Large intestine (tissue), 12 donors: ENCODE measurements at places on chromosomes 12 and 14. TPM values are rescaled to one million over a fixed set of nuclear protein-coding genes. Genes with fewer than 3 reads are reported as not detected.

DNA sequence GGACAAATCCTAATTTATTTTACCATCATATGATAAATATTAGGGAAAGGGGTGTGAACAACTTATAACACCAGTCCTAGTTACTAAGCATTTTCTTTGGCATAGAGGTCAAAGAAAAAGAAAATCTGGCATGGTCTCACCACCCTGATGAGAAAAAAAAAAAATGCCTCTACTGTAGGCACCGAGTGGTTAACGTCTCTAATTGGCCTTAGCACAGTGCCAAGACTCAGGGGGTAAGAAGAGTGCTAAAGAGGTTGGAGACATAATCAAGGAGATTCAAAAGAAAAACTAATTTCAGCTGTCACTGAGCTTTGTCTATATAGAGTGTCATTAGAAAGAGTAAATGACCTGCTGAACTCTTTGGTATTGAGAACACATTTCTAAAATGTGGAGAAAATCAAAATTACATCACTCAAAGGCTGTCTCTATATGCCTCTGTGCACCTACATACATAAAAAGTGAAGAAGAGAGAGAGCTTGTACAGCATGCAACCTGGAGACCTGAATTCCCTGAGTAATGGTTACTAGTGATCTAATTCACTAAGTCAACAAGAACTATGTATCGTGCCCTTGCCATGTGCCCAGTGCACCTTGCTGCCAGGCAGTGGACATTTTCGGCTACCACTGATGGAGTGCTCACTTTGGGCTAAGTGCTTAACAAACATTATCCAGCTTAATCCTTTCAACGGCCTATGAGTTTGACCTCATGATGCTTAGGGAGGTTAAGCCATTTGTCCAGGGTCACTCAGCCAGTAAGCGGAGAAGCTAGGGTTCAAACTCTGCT lies 113.8 kb upstream of the G2E3 start:
- H3K36me3 ChIP-seq, result no peaks in the 10 kb centered on the region
- H3K27me3 ChIP-seq, result no peaks in the 10 kb centered on the region
- no peak overlapping the region for H3K4me3 ChIP-seq
- no peak for DNase-seq
- H3K27ac ChIP-seq, result no peak overlapping the region
- no peaks in the 10 kb centered on the region for H3K4me1 ChIP-seq

DNA sequence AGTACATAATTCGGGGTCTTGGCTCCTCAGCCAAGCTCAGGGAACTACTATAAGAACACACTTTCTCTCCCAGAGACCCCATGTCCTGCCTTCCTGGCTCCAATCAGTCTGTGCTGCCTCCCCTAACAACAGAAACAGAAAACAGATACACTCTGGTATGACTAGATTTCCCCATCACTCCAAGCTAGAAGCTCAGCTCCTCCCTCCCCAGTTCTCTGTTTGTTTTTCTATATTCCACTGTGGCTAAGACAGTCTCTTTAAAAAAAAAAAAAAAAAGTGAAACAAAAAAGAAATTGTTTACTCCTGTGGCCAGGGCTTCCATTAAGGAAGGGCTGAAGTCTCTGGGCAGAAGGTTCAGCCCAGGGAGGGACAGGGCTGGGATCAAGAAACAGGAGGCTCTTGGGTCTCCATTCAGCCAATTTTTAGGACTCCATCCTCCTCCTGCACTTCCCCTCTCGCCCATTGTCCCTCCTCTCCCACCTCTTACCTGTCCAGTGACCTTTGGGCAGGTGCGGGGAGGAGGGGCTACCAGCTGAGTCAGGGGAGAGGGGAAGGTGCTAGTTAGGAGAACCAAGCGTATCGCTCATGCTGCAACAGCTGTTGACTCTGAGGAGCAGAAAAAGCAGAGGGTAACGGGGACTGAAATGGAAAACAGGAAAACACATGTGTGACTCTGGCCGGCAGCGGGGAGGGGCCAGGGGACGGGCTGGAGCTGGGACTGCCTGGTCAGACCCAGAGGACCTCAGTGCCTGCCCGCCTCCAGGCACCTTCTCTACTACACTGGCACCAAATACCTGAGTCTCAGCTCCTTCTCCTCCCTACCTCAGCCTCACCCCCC lies 4.1 kb upstream of the SLC7A7 start:
- H3K4me3 ChIP-seq, result peak overlapping the region; percentile 19
- H3K27ac ChIP-seq, result peak overlapping the region; percentile 98
- peak; percentile 71 for DNase-seq
- H3K27me3 ChIP-seq, result no peaks in the 10 kb centered on the region
- peaks cover 69% of the 10 kb centered on the region for H3K4me1 ChIP-seq

- no peaks in the 10 kb centered on the region for H3K36me3 ChIP-seq
- no peak for DNase-seq
Measured at GRCh38 chr14:71365361-71365760, 458.1 kb downstream of the PCNX1 start.

- DNase-seq, result peak; percentile 14
- H3K27me3 ChIP-seq, result no peaks in the 10 kb centered on the region
- H3K27ac ChIP-seq, result no peak overlapping the region
- no peak overlapping the region for H3K4me3 ChIP-seq
Measured at GRCh38 chr14:88493392-88494185, 61.2 kb downstream of the PTPN21 start.

DNA sequence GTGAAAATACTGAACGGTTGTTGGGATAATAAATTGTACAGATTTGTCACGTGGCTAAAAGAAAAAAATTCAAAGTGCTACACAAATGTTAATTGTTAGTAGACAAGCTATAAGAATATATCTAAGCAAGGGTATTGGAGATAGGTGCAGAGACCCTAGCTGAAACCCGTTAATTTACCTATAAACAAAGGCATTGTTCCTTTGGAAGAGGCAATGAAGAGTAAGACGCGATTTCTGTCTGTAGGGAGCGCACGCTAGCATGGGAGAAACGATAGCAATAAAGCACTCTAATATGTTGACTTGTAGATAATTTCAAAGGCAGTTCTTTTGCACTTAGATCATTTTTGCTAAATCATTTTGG lies 565 bp downstream of the CCDC77 start:
- H3K36me3 ChIP-seq, result no peaks in the 10 kb centered on the region
- no peaks in the 10 kb centered on the region for H3K27me3 ChIP-seq
- H3K4me1 ChIP-seq, result peaks cover 7% of the 10 kb centered on the region
- H3K27ac ChIP-seq, result peak overlapping the region; percentile 81
- peak overlapping the region; percentile 74 for H3K4me3 ChIP-seq
- DNase-seq, result peak; percentile 52

GRCh38 chr12:123895451-123895850 lies 77.2 kb downstream of the CCDC92 start:
- no peaks in the 10 kb centered on the region for H3K36me3 ChIP-seq
- H3K4me1 ChIP-seq, result no peaks in the 10 kb centered on the region
- no peak overlapping the region for H3K27ac ChIP-seq
- no peak overlapping the region for H3K4me3 ChIP-seq

GRCh38 chr14:35752380-35752779 lies 56.7 kb downstream of the RALGAPA1 start:
- no peak for DNase-seq
- no peak overlapping the region for H3K4me3 ChIP-seq
- no peak overlapping the region for H3K27ac ChIP-seq
- H3K36me3 ChIP-seq, result peaks cover 37% of the 10 kb centered on the region
- no peaks in the 10 kb centered on the region for H3K27me3 ChIP-seq

GRCh38 chr14:95463171-95463901 lies 53.1 kb downstream of the SYNE3 start:
- no peak overlapping the region for H3K27ac ChIP-seq
- H3K27me3 ChIP-seq, result peaks cover 13% of the 10 kb centered on the region
- peaks cover 17% of the 10 kb centered on the region for H3K4me1 ChIP-seq
- DNase-seq, result peak; percentile 64
- no peak overlapping the region for H3K4me3 ChIP-seq

- no peak overlapping the region for H3K27ac ChIP-seq
- no peak for DNase-seq
- H3K4me3 ChIP-seq, result no peak overlapping the region
- H3K36me3 ChIP-seq, result no peaks in the 10 kb centered on the region
Measured at GRCh38 chr14:51356381-51356780, 116.3 kb downstream of the TMX1 start.

- no peak overlapping the region for H3K4me3 ChIP-seq
- DNase-seq, result no peak
- no peaks in the 10 kb centered on the region for H3K27me3 ChIP-seq
- no peak overlapping the region for H3K27ac ChIP-seq
- H3K4me1 ChIP-seq, result no peaks in the 10 kb centered on the region
Measured at GRCh38 chr12:50753232-50753769, 10.6 kb upstream of the ATF1 start.

- no peak overlapping the region for H3K27ac ChIP-seq
- H3K27me3 ChIP-seq, result no peaks in the 10 kb centered on the region
- no peaks in the 10 kb centered on the region for H3K36me3 ChIP-seq
- no peak overlapping the region for H3K4me3 ChIP-seq
- no peak for DNase-seq
Measured at GRCh38 chr12:34304001-34304400, 281.7 kb downstream of the ALG10 start.

DNA sequence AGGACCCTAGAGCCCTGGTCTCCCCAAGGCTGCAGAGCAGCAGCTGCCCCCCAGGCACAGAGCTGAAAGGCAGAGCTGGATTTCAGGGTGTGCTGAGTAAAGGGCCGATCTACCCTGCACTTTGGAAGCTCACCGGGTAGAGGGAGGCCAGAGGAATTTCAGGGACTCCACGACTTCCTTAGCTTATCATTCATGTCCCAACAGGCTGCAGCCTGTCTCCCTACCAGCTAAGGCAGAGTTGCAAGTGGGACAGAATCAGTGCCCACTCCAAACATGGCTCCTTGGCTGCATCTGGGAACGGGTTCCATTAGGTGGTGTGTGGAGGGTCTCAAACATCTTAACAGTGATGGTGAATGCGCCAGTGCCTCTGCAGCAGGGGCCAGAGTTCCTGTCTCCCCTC lies 27.5 kb downstream of the MMAB start:
- H3K4me3 ChIP-seq, result no peak overlapping the region
- H3K27ac ChIP-seq, result no peak overlapping the region
- H3K27me3 ChIP-seq, result peaks cover 25% of the 10 kb centered on the region
- no peak for DNase-seq

- H3K36me3 ChIP-seq, result no peaks in the 10 kb centered on the region
- H3K27ac ChIP-seq, result no peak overlapping the region
- no peaks in the 10 kb centered on the region for H3K4me1 ChIP-seq
- H3K27me3 ChIP-seq, result peaks cover 14% of the 10 kb centered on the region
- DNase-seq, result no peak
Measured at GRCh38 chr12:49190974-49191373, 2.1 kb upstream of the TUBA1A start.

DNA sequence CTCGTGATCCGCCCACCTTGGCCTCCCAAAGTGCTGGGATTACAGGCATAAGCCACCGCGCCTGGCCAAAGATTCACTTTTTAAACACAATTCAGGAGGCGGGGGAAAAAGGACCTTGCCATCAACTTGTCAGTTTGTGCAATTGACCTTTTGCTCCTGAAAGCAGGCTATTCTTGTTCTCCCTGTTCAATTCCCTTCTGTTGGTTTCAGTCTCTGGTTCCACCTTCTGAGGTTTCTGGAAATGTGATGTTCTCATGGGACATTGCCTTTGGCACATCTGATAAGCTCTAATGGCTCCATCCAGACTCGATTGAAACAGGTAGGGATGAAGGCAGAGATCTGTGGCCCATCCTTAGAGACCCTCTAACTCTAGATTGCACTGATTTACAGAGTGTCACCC lies 17.9 kb upstream of the CCDC85C start:
- no peak overlapping the region for H3K4me3 ChIP-seq
- DNase-seq, result no peak
- no peak overlapping the region for H3K27ac ChIP-seq
- H3K36me3 ChIP-seq, result no peaks in the 10 kb centered on the region
- H3K27me3 ChIP-seq, result no peaks in the 10 kb centered on the region

GRCh38 chr12:62599854-62600437 lies 133.3 kb downstream of the MON2 start:
- H3K27ac ChIP-seq, result no peak overlapping the region
- H3K4me3 ChIP-seq, result no peak overlapping the region
- H3K4me1 ChIP-seq, result peaks cover 4% of the 10 kb centered on the region
- no peak for DNase-seq

- H3K27me3 ChIP-seq, result no peaks in the 10 kb centered on the region
- no peak overlapping the region for H3K27ac ChIP-seq
- no peaks in the 10 kb centered on the region for H3K4me1 ChIP-seq
- DNase-seq, result no peak
Measured at GRCh38 chr14:77892890-77893484, 93.1 kb downstream of the ADCK1 start.

DNA sequence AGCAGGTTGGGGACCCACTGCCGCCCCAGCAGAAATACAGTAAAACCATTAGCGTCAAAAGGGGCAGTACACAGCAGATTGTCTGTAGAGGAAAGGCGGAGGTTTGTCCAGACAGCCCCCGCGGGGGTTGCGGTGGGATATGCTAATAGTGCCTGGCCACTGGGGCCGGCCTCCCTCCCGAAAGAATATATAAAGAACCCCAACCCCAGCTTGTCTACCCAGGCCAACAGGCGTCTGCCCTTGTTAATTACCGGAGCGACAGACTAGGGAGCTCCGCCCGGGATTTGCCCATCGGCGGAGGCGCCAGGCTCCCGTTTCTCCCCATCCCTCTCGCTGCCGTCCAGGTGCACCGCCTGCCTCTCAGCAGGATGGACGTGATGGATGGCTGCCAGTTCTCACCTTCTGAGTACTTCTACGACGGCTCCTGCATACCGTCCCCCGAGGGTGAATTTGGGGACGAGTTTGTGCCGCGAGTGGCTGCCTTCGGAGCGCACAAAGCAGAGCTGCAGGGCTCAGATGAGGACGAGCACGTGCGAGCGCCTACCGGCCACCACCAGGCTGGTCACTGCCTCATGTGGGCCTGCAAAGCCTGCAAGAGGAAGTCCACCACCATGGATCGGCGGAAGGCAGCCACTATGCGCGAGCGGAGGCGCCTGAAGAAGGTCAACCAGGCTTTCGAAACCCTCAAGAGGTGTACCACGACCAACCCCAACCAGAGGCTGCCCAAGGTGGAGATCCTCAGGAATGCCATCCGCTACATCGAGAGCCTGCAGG lies at the start of gene MYF5:
MYF5 (plus strand) TSS at position 217 of the 774 bp plus-strand sequence; CDS start at position 369, 152 bp downstream.
- H3K36me3 ChIP-seq, result no peaks in the 10 kb centered on the region
- no peak for DNase-seq
- no peak within 1 kb of the TSS for H3K4me3 ChIP-seq
- peaks cover 68% of the 10 kb centered on the region for H3K27me3 ChIP-seq

DNA sequence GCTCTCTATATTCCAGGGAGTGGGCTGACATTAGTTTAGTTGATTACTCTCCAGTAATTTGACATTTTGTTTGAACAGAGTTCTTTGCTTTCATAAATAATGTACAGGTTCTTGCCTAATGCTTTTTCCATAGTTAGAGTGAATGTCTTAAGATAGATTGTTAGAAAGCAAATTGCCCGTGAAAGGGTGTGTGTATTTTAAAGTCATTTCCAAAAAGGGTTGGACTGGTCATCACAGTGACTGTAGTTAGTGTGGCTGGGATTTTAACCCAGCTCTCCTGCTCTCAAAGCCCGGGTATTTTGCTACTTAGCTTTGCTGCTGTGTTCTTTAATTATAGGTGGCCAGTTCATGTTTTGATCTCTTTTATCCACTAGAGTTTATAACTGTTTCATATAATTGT lies 74.2 kb downstream of the DNAH10 start:
- no peaks in the 10 kb centered on the region for H3K27me3 ChIP-seq
- DNase-seq, result no peak
- H3K4me1 ChIP-seq, result no peaks in the 10 kb centered on the region
- no peaks in the 10 kb centered on the region for H3K36me3 ChIP-seq
- H3K27ac ChIP-seq, result no peak overlapping the region

CAPRIN2 gene
- polyA plus RNA-seq, result 24.7 TPM

RAN gene
- 554 TPM for polyA plus RNA-seq

PROX2 gene
- 1.5 TPM for polyA plus RNA-seq

FOXG1 gene
- polyA plus RNA-seq, result not detected

FAM222A gene
- 6.3 TPM for polyA plus RNA-seq

SERPINA5 gene
- polyA plus RNA-seq, result 5.3 TPM

CFAP251 gene
- polyA plus RNA-seq, result 2.2 TPM

NAA30 gene
- 24.3 TPM for polyA plus RNA-seq

SPIC gene
- polyA plus RNA-seq, result 0.13 TPM

CLEC1B gene
- 0.19 TPM for polyA plus RNA-seq
